ENCODE measurements at places on chromosomes 5 and 9.

DNA sequence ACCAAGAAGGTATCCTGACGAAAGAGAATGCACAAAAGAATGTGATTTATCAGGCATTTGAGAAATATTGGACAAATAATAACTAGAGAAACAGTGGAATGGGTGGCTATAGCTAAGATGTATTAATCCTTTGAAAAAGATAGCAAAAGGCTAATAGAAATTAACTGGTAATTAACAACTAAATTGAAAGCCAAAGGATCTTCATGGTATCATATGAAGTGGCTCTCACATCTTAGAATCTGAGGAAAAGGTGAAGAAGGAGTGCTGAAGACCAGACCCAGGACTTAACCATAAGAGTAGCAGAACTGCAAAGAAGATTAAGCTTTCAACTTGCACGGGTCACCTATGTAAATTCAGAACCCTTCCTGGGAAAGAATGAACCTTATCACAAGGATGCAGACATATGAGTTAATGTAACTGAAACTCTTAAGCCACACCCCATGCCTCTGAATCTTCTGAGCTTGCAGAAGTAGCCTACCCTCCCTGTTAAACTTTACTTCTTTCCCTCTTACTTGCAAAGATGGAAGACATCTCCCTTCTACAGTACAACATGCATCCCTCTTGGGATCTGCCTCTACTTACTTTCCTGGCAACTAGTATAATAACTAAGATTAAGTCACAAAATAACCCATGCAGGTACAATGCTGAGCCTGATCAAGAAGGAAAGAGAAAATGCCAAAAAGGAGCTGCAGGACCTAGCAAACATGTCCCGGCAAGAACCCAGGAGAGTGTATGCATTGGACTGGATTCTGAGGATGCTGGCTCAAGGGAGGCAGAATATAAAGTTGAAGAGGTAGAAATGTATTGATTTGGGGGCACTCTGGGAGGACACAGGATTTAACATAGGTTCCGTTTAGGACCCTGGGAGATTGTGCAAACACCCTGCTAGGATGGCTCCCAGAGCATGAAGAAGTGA, 395.5 kb upstream of the SLC30A5 start:
- DNase-seq: no peak

GRCh38 chr5:115456056-115456455, 88.5 kb downstream of the FEM1C start:
- no peak for DNase-seq

- DNase-seq: no peak
Measured at GRCh38 chr5:62977661-62978060, 399.0 kb downstream of the LRRC70 start.

DNA sequence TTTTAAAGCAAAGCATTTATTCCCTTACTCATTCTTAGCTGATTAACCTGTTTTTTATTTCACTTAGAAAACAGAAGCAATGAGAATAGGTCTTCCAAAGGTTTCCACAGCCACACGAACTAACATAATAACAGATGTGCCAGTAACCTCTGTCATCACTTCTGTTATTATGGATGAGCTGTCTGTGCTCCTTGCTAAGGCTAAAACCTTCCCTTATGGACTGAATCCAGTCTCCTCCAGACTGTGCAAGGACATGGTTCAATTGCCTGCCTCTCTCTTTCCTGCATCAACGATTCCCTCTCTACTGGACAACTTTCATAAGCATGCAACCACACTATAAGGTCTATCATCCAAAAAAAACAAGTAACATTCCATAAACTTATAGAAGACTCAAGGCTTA, 1446.2 kb downstream of the MAT2B start:
- DNase-seq: no peak

DNA sequence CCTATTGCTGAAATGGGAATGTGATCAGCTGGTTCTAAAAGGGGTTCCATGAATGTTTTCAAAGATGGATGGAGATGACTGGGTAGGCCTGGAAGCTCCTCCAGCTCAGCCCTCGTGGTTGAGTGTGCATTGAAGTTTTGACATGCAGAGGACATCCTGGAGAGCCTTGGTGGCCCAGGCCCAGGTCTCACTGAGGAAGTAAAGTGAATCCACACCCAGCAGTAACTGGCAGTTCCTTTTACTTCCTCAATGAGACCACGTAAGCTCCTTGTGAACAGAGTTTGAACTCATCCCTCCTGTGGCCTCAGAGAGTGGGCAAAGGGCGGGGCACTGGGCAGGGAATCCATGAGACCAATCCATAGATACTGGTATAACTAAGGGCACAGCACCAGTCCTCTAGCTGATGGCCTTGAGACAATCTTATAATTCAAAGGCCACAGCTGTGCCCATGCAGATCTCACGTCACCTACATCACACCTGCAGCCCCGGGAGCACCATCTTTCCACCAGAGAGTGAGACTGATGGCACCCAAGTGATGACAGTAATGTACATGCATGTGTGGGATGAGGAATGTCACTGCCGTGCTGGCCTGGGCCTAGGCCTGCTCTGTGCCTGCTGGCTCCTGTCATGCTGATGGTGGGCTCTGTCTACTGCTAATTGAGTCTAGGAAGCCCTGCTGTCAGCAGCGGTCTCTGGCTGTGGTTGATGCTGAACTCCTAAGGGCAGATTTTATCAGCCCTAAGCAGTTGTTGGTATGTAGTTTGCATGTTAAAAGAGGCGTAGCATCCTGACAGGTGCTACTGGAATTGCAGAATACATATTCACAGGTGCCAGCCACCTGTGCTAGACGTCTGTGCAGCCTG, 257.8 kb downstream of the FSTL4 start:
- no peak for DNase-seq

GRCh38 chr5:53025487-53025886, 36.3 kb downstream of the ITGA2 start:
- no peak for DNase-seq

DNA sequence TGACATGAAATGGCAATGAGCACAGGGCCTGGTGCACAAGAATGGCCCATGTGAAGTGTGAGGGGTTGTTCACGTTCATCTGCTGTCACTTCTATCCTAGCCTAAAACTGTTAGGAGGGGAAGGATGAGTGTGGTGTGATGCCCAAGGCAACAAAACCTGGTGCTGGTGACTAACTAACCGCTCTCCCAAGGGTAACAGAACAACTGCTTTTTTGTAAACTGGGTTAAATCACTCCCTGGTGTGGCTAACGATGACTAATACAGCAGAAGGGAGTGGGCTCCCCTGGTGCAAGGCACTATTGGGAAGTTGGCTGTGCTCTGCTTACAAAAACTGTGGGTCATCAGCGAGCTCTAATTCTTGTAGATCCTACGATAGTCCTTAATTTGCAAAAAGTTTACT, 103.2 kb upstream of the VCAN start:
- DNase-seq: no peak

DNA sequence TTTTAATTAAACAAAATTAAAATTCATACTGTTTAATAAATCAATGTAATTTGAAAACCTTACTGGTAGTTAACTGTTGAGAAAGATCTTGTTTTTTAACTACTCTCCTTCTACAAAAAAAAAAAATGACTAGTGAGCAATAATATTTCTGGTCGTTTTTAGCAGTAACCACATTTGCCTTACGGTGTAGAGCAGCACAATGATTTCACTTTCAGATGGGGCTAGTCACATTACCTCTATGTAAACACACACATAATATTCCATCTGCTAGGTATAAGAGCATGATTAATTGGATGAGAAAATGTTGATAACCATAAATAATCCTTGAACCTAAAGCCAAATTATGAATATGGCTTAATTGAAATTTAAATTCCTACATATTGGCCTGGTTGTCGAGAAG, 198.1 kb downstream of the CHSY3 start:
- no peak for DNase-seq

DNA sequence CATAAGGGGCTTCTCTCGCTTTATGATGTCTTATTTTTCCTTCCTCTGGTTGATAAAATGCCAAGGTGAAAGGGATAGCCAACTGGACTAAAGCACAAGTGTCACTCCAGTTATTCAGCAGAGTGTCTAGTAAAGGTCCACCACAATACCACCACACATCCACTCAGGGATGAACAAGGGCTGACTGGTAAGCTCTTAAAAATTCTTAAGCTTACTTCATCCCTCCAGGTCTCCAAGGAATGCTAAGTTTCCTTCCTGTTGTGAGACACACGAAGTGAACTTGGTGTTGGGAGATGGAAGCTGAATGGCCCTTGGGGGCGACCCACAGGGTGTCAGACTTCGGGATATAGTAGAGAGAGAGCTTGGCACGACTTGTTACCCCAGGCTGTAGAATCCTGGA, 3.2 kb upstream of the HMGCS1 start:
- DNase-seq: no peak

GRCh38 chr5:169581580-169582227, 1.9 kb upstream of the SPDL1 start:
- DNase-seq: peak; percentile 75

DNA sequence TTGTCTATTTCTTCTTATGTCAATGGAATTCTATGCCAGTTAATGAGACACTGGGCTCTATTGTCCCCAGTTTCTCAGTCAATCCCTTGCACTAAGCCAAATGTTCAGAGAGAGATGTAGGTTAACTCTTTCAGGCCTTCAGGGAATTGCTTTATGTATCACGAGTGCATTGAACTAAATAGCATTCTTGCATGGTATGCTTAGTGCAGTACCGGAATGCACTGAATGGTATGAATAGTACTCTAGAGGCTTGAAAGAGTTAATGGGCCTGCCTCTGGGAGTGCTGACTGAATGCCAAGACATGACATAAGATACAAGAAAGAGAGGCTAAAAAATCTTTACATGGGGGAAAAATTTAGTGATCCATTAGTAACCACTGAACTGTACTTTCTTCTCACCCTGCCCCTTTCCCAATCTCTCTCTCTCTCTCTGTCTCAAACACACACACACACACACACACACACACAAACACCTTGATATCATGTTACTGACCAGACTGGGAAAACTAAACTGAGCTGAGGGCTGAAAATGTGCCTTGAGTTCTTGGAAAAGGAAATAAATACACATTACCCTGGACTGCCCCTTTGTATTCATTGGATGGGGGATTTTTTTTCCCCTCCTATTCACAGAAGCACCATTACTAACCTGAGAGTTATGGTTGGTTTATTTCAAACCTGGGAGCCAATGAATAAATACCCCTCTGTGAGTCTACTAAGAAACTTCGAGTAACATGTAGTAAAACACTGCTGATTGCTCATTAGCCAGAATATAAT, 35.4 kb upstream of the TMC1 start:
- no peak for DNase-seq

Data from activated naive CD8-positive, alpha-beta T cell treated with anti-CD3 and anti-CD28 coated beads, Interleukin-2, amount 50 U/mL, for 24 hours (primary cell).